ENCODE measurements at places on chromosomes 1 and 21. TPM values are rescaled to one million over a fixed set of nuclear protein-coding genes. Genes with fewer than 3 reads are reported as not detected.

TRIM67 gene
- not detected for total RNA-seq

DNA sequence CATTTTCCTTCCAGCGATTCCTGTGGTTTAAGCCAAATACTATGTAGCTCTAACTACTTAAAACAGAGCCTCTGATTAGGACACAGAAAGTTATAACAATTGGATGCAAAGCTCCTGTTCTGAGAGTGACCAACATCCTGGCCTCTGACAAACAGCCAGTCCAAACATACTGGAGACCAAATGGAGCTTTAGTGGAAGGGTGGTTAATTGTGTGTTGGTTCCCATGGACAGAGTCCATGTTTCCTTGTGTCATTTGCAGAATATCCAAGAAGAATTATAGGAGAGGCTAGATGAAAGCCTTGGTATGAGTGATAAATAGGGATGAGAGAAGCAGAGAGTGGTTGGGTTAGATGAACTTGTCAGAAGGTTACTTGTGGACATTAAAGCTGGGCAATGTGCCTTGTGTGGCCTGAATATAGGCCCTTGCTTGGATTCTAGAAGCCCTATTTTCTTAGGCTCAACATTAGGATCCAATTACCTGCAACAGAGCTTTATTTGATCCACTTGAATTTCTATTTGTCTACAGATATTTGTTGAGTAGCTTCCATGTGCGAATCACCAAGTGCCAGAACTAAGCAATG lies 180.5 kb upstream of the GORAB start:
- no peaks in the 10 kb centered on the region for H3K36me3 ChIP-seq
- no peak for DNase-seq
- no peaks in the 10 kb centered on the region for H3K27me3 ChIP-seq
- H3K4me1 ChIP-seq, result no peaks in the 10 kb centered on the region
- no peak overlapping the region for H3K27ac ChIP-seq

DNA sequence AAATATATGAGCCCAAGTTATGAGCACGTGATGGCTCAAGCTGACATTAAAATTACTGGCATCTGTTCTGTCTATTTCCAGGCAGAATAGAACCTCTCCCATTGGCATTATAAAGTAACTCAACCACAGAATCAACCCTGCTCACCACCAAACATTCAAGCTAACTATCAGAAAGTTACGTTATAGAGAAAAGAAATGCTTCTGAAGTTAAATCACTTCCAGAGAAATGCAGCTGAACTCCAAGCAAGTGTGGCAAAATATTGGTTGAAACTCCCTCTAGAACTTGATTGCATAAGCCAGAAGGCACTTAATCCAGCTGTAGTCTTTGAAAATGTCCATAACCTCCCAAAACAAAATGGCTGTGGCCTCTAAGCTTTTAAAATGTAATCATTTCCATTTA lies 36.2 kb upstream of the UBE2U start:
- no peak overlapping the region for H3K4me3 ChIP-seq
- H3K4me1 ChIP-seq, result no peaks in the 10 kb centered on the region
- no peaks in the 10 kb centered on the region for H3K36me3 ChIP-seq
- no peaks in the 10 kb centered on the region for H3K27me3 ChIP-seq
- DNase-seq, result no peak

DNA sequence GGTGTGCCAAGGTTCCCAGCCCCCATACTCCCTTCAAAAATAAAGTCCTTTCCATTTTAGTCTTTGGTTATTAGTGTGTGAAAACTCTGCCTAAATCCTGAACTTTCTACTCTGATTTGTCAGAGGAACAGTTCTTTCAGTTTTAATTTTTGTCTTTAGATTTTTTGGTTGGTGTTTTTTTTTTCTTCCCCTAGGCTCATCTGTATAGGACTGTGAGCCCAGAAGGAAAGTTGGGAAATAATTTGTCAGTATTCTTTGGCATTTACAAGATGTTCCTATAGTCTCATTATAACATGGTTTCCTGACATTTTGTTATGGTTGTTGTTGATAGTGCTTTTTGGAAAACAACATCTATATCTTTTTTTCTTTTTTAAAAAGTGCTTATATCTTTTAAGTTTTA lies 38.0 kb downstream of the LAMC1 start:
- no peak overlapping the region for H3K27ac ChIP-seq

DNA sequence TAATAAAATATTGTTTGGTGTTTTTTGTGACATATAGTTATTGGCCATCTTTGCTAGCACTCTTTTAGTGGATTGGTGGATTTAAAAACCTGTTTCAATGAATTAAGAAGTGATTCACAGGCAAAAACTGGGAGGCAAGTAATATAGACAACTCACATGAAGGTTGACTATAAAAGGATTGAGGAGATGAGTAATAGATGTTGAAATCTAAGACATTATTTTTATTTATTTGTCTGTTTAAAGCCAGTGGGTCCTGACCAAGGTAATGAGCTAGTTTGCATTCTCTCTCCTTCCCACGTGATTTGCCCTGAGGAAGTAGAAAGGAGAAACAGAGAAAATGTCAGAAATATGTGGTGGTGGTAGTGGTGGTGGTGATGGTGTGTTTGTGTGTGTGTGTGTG lies 351.5 kb upstream of the ZP4 start:
- H3K27ac ChIP-seq, result no peak overlapping the region
- no peaks in the 10 kb centered on the region for H3K36me3 ChIP-seq
- DNase-seq, result no peak
- H3K4me3 ChIP-seq, result no peak overlapping the region
- H3K4me1 ChIP-seq, result no peaks in the 10 kb centered on the region

LMO4 gene
- 45.8 TPM for total RNA-seq

DNA sequence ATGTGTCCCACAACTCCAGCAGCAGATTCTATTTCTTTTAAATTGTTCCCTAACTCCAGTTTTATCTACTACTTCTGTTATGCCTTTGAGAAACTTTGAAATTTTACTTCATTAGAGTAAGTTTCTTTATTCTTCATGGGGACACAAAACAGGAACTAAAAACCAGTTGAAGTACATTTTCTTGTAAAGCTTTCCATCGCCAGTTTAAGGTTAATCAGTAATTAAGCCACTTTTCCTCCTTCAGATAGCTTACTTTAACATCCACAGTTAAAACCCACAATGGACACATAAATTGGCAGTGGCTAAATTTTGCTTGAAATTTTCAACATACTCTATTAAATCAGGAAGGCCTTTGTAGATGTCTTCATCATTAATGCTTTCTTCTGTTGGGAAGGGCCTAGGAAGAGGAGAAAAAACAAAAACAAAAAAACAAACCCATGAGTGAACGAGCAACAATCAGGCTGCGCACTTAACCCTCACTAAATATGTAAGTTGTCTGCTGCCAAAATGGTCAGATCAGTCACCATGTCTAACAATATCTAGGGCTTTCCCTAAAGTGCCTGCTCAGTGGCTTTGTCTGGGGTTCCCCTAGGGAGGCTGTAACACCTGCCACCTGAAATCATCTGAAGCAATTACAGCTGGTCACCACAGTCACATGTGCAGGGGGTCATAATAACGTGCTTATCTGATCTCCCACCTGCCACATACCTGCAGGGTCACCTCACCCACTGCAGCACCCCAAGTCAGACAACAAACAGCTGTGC lies 187.9 kb downstream of the VAV3 start:
- no peak overlapping the region for H3K27ac ChIP-seq
- DNase-seq, result no peak
- H3K27me3 ChIP-seq, result no peaks in the 10 kb centered on the region

DNA sequence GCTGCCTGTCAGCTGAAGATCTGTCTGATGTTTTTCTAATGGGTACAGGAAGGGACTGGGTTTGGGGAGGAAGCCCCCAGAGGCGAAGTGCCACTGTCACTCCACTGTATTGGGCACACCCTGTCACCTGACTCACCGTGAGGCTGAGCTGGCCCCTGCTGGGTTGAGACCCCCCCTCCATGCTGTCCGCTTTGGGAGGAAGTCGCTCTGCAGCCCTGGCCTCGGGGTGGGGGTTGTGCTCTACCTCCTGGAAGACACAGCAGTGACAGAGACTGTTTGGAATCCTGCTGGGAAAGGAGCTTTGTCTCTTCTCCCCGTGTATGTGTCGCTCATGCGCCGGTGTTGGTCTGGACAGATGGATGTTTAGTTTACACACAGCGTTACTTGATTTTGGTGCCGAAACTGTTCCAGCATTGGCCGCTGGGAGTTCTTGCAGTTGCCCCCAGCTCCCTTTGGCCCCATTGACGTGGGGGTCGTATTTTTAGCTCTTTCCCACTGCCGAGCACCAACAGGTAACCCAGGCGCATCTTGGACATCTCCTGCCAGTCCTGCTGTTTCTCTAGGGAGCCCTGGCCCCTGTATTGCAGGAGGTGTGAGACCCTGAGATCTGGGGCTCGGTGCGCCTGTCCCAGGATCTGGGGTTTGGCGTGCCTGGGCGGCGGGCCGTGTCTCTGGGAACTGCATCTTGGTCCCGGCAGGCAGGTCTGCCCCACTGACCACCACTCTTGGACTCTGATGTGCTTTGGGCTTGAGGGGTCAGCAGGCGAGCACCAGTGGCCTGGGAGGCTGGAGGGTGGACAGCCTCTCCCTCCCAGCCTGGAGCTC lies 30.3 kb downstream of the SLX9 start:
- H3K36me3 ChIP-seq, result peaks cover 3% of the 10 kb centered on the region
- no peak for DNase-seq
- H3K27ac ChIP-seq, result no peak overlapping the region

RASSF5 gene
- total RNA-seq, result 29.5 TPM

EXO1 gene
- 14.2 TPM for total RNA-seq

- no peaks in the 10 kb centered on the region for H3K36me3 ChIP-seq
- H3K27ac ChIP-seq, result no peak overlapping the region
- no peak for DNase-seq
- H3K4me1 ChIP-seq, result no peaks in the 10 kb centered on the region
Observed at GRCh38 chr1:195766709-195767108, 841.5 kb downstream of the KCNT2 start.

IGFN1 gene
- not detected for total RNA-seq

GRCh38 chr1:61556631-61557030 lies 168.3 kb downstream of the TM2D1 start:
- H3K27me3 ChIP-seq, result peaks cover 6% of the 10 kb centered on the region
- no peaks in the 10 kb centered on the region for H3K4me1 ChIP-seq
- no peak overlapping the region for H3K27ac ChIP-seq
- H3K36me3 ChIP-seq, result no peaks in the 10 kb centered on the region
- H3K4me3 ChIP-seq, result no peak overlapping the region

DNA sequence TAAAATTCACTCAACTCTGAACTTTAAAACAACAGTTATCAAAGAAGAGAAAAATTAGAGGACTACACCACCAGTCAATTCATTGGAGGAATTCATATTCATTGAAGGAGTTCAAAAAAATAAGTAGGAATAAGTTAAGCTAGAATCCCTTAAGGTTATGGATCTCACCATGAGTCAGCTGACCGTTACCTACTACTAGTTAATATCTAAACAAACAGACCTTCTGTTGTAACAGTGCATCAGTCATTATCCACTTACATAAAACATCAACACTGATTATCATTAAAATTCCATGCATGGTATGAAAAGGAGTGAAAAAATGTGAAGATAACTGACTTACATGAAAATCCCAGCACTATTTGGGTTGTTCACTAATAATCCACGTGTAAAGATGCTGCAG lies 44.9 kb downstream of the FOXJ3 start:
- H3K27me3 ChIP-seq, result no peaks in the 10 kb centered on the region
- no peak overlapping the region for H3K27ac ChIP-seq
- H3K36me3 ChIP-seq, result peaks cover 3% of the 10 kb centered on the region
- H3K4me1 ChIP-seq, result no peaks in the 10 kb centered on the region
- no peak overlapping the region for H3K4me3 ChIP-seq

SPRR2A gene
- total RNA-seq, result not detected

OR2T29 gene
- not detected for total RNA-seq

GRCh38 chr1:20063861-20064292 lies 6.1 kb upstream of the PLA2G5 start:
- H3K4me1 ChIP-seq, result no peaks in the 10 kb centered on the region
- no peaks in the 10 kb centered on the region for H3K36me3 ChIP-seq
- no peak overlapping the region for H3K4me3 ChIP-seq
- H3K27ac ChIP-seq, result no peak overlapping the region
- DNase-seq, result no peak

- no peaks in the 10 kb centered on the region for H3K4me1 ChIP-seq
- no peak for DNase-seq
Observed at GRCh38 chr1:218112862-218113261, 172.2 kb upstream of the RRP15 start.

- H3K27ac ChIP-seq, result no peak overlapping the region
- no peaks in the 10 kb centered on the region for H3K27me3 ChIP-seq
- peaks cover 11% of the 10 kb centered on the region for H3K4me1 ChIP-seq
- no peaks in the 10 kb centered on the region for H3K36me3 ChIP-seq
Observed at GRCh38 chr1:171644805-171645483, 7.5 kb downstream of the MYOC start.

DNA sequence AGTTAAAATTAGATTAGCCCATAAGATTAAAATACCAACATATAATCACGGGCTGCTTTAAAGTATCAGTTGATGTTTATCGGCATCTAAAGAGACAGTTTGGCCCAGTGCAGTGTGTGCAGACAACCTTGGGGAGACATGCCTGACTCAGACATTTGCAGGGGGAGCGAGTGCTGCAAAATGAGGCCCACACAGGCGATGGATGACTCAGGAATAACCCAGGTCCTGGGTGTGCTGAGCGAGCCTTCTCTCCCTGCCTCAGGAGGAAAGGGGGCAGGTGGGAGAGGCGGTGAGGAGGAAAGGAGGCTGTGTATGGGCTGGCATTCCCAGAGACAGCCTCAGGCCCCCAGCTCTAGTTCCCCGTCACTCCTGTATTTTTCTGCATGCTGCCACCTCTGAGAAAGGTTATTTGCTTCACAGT lies 9.0 kb downstream of the SLC9A1 start:
- H3K36me3 ChIP-seq, result peaks cover 16% of the 10 kb centered on the region
- DNase-seq, result no peak
- no peak overlapping the region for H3K4me3 ChIP-seq
- no peaks in the 10 kb centered on the region for H3K27me3 ChIP-seq
- H3K27ac ChIP-seq, result peak overlapping the region; percentile 99

GRCh38 chr1:198179556-198179981 lies 22.8 kb downstream of the NEK7 start:
- peak; percentile 56 for DNase-seq
- no peak overlapping the region for H3K4me3 ChIP-seq
- H3K4me1 ChIP-seq, result peaks cover 40% of the 10 kb centered on the region
- no peaks in the 10 kb centered on the region for H3K36me3 ChIP-seq
